ENCODE measurements at places on chromosomes 6 and 20. TPM values are rescaled to one million over a fixed set of nuclear protein-coding genes. Genes with fewer than 3 reads are reported as not detected.

Gene PRR18
- total RNA-seq: not detected

Gene LY6G6F
- not detected for total RNA-seq

Gene SMLR1
- not detected for total RNA-seq

Gene CHMP4B
- 93.2 TPM for total RNA-seq

Gene VNN1
- total RNA-seq: not detected

Gene MOG
- total RNA-seq: not detected

Data from activated CD8-positive, alpha-beta T cell treated with anti-CD3 and anti-CD28 coated beads, Interleukin-2, amount 10 ng/mL, durations not matched to agents 7 days and 5 days (primary cell).